ENCODE measurements at places on chromosomes 13 and 19.

DNA sequence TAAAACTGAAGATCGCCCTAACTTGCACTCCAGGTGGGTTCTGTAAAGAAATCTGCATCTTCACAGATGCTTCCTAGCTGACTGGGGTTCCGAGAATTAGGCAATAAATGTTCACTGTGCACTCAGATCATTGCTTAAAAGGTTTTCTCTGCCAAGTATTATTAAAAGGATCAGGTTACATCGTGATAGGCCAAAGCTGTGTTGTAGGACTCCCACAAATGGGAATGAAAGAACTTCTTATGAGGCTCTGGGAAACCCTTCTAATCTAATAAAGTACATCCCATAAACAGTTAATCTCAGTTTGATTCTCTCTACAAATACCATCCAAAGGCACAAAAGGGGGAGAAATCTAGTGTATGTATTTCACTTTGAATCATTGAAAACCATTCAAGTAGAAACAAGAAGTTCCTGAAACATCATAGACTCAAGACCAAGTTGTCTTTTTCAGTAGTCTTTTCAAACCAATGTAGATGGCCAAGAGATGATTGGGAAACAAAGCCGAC lies 7.1 kb upstream of the POU4F1 start:
- DNase-seq: no peak

DNA sequence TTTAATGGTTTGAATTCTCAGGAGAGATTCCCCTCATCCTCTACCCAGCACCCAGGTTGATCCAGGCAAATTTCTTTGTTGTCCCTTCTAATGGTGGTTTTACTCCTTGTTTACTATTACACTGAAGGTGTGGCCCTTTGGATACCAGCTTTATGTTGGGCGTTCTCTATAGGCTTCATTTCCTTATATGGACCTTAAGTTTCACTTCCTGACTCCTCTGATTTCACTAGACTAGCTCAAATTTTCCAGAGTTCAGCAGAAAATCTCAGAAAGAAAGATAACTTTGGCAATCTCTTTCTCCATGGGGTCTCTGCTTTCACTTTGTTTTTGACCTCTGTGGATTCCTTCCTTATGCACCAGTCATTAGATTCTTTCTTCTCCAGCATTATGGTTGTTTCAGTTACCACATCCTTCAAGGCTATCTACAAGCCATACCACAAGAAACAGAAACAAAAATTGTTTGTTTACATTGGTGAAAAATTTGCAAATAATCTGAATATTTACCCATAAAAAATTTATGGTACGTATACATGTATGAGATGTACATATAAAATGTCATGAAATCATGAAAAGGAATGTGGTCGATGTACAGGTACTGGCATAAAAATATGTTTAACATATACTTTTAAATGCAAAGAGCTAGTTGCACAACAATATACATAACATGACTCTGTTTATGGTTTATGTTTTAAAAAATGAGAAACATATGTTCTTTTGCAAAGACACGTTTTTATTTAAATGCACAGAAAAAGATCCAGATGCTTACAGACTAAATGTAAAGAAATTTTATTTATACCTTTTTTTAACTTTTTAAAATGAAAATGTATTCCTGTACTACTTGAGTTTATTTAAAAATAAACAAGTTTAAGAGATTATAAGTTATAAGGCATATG lies 212.6 kb downstream of the LACC1 start:
- no peak for DNase-seq

- DNase-seq: no peak
Measured at GRCh38 chr13:24672141-24673132, 7.8 kb upstream of the ATP12A start.

- DNase-seq: no peak
Measured at GRCh38 chr13:36837354-36838092, 18.5 kb downstream of the RFXAP start.

- no peak for DNase-seq
Measured at GRCh38 chr19:57978586-57979289, 4.4 kb upstream of the C19orf18 start.

- no peak for DNase-seq
Measured at GRCh38 chr13:86653009-86653408, 853.8 kb upstream of the SLITRK6 start.

DNA sequence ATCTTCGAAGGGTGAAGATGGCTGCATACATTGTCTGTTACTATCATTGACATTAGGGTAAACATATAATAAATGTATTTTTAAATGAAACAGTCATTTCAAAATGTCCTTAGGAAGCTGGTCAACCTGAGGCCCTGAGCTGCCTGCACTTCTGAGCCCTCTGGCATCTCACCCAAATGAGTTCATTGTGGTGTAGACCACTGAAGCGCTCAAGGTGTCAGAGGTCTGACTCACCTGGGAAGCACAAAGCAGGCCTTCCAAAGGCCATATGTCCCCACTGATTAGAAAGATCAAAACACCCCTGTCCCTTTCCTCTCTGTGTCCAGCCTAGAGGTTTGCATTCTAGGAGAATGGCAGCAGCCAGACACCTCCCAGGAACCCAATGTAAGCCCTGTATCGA lies 59.6 kb downstream of the COL4A2 start:
- DNase-seq: no peak

- no peak for DNase-seq
Measured at GRCh38 chr13:74024314-74024713, 109.9 kb downstream of the KLF12 start.

- no peak for DNase-seq
Measured at GRCh38 chr19:56712611-56713276, 41.2 kb upstream of the ZNF835 start.

DNA sequence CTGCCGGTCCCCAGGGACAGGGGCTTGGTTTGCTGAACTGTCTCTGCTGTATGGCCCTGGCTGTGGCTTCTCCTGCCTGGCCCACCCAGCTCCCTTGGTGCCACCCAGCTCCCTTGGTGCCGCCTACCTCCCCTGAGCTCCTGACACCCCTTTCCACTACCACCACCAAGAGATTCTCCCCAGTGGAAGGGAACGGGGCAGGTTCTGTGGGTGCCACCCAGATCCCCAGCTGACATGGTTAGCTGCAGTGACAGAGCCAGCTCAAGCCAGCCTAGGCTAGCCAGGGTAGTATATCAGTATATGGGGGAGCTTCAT lies 28.5 kb upstream of the POP4 start:
- no peak for DNase-seq

DNA sequence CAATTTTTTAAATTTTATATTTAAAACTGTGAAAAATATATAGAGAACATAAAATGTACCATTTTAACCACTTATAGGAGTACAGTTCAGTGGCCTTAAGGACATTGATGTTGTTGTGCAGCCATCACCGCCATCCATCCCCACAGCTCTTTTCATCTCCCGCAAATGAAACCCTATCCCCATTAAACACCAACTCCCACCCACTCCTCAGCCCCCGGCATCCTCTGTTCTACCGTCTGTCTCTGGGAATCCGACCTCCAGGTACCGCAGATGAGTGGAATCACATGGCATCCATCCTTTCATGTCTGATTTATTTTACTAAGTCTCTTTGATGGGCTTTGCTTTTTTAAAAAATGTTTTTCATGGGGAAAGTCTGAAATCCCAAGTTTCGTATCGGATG lies 23.8 kb upstream of the SMIM17 start:
- no peak for DNase-seq

DNA sequence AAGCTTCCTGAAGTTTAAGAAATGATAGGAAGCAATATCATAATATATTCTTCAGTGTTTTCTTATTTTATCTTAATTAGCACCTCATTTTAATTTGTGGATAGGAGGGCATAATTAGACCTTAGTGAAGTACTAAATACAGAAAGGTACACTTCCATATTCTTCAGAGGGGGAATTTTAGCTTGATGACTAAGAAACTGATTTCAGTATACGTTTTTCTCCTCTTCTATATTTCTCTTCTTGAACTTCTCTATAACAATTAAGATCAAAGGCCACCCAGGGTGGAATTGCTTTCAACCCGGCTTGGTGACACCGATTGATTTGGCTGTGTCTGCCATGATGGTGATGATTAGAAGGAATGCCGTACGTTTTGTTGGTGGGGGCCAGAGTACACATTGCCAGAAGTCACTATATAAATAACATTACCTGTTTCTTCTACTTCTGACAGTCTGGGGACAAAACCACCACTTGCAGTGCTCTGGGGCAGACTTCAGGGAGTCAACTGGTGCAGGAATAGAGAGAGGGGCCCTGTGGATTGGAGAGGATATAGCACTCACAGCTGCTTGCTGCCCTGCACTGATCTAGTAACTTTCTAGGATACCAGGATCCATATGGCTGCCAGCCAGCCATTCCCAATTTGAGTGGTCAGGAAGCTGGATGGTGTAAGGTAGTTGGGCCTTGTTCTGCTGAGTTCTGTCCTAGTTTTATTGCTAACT lies 73.8 kb downstream of the SPATA13 start:
- DNase-seq: no peak

DNA sequence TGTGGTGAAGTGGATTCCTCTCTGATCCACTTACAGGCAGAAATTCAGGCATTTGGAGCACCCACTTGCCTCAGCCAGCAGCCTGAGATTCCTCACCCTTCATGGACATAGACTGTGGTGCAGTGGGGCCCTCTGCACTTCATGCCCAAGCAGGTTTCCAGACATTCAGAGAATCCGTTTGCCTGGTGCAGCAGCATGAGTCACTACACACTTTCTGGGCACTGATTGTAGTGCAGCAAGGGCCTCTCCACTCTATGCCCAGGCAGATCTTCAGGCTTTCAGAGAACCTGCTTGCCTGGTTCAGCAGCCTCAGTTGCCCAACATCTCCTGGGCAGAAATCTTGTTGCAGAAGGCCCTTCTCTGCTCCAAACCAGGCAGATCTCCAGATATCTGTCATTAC lies 920.9 kb downstream of the SLITRK5 start:
- DNase-seq: no peak

GRCh38 chr19:30070198-30070967 lies 128.3 kb downstream of the URI1 start:
- DNase-seq: no peak

GRCh38 chr19:44573627-44574026 lies 39.7 kb upstream of the IGSF23 start:
- no peak for DNase-seq

DNA sequence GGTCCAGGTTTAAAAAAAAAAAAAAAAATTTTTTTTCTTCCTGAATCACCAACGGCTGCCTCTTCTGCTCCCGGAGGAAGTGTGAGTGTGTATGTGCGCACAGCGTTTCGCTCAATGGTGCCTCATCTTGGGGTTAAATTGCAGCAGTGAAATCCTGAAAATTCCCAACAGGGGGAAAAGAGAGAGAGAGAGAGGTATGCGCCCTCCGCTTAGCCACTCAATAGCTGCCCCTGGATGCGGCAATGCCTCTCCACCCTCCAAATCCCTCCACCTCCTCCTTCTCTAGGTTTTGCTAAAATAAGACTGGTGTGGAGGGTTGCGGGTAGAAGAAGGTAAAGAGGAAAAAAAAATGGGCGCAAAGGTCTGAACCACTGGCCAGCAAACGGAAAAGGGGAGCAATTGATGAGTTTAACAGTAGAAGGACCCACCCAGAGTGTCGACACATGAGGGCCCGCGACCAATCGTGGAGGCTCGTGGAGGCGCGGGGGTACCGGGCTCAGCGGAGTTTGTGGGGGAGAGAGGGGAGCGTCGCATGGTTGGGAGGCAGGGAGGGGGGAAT lies 853 bp upstream of the CACNA1A start:
- DNase-seq: no peak

GRCh38 chr13:36685927-36686326 lies 12.1 kb downstream of the SERTM1 start:
- DNase-seq: no peak

- no peak for DNase-seq
Measured at GRCh38 chr13:97317933-97318332, 95.8 kb downstream of the MBNL2 start.

DNA sequence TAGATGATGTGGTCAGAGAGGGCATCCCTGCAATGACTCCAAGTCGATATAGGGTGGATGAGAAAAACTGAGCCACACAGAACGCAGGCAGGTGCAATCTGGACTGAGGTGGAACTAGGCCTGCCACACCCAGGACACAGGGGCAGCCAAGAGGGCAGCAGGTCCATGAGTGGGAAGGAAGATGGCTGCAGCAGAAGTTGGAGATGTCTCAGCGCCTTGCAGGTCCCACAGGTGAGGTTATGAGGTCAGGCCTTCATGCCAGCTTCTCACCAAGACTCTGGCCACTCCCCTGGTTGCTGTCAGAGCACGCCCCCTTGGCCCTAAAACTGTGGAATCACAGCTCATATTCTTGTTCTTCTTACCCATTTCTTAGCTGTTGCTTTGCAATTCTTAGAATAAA lies 147.7 kb upstream of the VSTM2B start:
- DNase-seq: no peak

DNA sequence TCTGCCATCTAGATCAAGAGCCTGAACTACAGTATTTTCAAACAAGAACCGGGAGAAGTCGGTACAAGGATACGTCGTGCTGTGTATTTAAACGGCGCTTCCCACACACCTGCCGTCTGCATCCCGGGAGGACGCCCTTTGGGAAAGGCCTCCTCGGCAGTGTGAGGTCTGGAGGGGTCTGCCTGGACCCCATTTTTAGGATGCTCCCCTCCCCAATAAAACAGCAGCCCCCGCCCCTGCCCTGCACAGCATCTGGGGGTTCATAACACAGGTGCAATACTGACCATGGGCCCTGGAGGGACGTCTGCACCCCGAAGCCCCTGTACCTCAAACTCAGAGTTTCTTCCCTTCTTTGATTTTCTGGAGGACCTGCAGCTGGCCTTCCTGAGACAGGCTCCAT lies 4.1 kb upstream of the C13orf46 start:
- no peak for DNase-seq

- no peak for DNase-seq
Measured at GRCh38 chr19:39408392-39409207, 2.0 kb downstream of the ZFP36 start.

- no peak for DNase-seq
Measured at GRCh38 chr19:47099576-47100050, 14.0 kb downstream of the ZC3H4 start.

DNA sequence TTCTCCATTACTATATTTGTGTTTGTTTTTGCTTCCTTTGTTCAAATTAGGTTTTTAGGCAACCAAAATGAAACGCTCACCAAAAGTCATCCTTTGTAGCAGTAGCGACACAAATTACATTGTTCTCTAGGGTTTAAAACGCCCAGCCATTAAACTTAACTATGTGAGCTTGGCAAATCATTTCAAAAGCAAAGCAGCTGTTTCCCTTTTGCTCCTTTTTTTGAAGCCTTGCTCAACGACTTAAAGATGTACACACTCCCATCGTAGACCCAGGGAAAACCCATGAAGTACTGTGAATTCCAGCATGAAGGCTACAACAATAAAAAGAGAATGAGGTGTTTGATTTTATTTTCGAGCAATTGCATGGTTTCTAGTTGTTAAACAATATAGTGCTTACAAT lies 106.7 kb downstream of the RAP2A start:
- DNase-seq: no peak

DNA sequence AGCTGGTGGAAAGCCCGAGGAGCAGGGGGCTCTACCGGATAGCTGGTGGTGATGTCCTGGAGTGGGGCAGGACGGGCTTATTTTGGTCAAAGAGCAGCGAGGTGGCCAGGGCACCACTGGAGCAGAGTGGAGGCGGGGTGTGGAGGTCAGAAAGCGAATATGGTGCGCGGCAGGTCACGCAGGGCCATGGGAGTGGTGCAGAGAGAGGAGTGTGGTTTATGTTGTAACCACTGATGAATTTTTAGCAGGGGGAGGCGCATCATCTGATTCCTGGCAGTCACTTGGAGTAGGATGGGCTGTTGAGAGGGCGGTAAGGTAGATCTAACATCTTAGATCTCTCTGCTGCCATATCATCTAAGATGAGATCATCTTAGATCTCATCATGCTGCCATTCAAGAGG lies 1.4 kb upstream of the ZNF414 start:
- DNase-seq: no peak

- DNase-seq: no peak
Measured at GRCh38 chr13:48230541-48230940, 2.5 kb upstream of the ITM2B start.

- DNase-seq: no peak
Measured at GRCh38 chr13:103004661-103005345, 61.4 kb downstream of the SLC10A2 start.

Data from NCI-H1436 treated with DMSO at 0.1 percent for 48 hours (cell line).